Calu3 (cell line): ENCODE measurements at places on chromosomes 4 and X. TPM values are rescaled to one million over a fixed set of nuclear protein-coding genes. Genes with fewer than 3 reads are reported as not detected.

DNA sequence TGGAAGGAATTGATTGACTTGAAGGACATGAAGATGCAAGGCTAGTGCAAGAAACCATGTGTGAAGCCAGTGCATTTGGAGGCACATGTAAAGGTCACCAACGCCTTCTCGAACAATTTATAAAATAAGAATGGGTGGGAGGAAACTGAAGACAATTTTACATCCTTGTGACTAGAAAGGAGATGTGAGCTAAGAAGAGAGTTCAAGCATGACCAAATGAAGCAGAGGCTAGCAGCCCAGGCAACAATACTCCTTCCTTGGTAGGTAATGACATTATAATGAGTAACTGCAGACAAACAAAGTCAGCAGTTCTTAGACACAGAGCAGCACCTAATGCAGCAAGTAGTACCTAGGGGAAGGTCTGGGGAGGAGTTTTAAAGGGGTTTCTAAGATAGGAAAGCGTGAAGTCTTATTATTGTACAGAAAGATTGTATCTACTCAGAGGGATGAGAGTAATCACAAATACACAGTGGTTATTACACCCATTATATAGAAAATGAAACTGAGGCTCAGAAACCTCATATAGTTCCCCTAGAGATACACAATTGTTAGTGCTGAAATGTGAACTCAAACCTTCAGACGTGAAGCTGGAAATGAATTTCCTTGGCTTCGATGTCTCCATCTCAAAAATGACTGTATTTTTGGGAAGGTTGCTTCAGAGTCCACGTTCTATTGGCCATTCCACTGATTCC lies 56.1 kb downstream of the ATXN3L start:
- no peak overlapping the region for H3K27ac ChIP-seq
- no peaks in the 10 kb centered on the region for H3K36me3 ChIP-seq
- H3K4me1 ChIP-seq, result no peaks in the 10 kb centered on the region
- H3K4me3 ChIP-seq, result no peak overlapping the region

- no peak overlapping the region for H3K4me3 ChIP-seq
- no peaks in the 10 kb centered on the region for H3K36me3 ChIP-seq
- H3K27ac ChIP-seq, result no peak overlapping the region
- H3K27me3 ChIP-seq, result no peaks in the 10 kb centered on the region
- DNase-seq, result no peak
Observed at GRCh38 chr4:67125636-67126514, 419.4 kb downstream of the CENPC start.

GRCh38 chrX:134721766-134722532 lies 63.7 kb upstream of the PLAC1 start:
- no peak overlapping the region for H3K27ac ChIP-seq
- DNase-seq, result no peak
- H3K4me1 ChIP-seq, result peaks cover 10% of the 10 kb centered on the region
- no peak overlapping the region for H3K4me3 ChIP-seq
- peaks cover 4% of the 10 kb centered on the region for H3K36me3 ChIP-seq

Gene HTRA3
- total RNA-seq, result not detected in 2 replicates
